CD4-positive, alpha-beta T cell treated with Interleukin-10 for 1 hour (primary cell): ENCODE measurements at places on chromosomes 3 and 15.

GRCh38 chr15:52261498-52262242 lies 33.9 kb downstream of the MYO5C start:
- peak; percentile 67 for DNase-seq

DNA sequence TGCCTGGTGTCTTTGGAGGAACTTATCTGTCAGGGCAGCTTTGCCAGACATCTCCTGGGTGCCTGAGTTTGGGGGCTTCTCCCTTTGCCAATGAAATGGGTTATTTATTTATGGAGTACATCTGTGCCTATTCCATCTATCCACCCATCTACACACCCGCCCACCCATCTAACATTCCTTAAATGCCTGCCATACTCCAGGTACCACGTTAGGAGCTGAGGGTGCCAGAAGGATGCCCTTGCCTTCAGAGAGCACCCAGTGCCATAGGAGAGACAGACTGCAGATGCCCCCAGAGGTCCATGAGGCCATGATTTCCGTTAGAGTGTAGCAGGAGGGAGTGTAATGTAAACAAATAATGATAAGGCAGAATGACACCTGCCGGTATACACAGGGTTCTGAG lies 21.8 kb upstream of the KIF23 start:
- no peak for DNase-seq

DNA sequence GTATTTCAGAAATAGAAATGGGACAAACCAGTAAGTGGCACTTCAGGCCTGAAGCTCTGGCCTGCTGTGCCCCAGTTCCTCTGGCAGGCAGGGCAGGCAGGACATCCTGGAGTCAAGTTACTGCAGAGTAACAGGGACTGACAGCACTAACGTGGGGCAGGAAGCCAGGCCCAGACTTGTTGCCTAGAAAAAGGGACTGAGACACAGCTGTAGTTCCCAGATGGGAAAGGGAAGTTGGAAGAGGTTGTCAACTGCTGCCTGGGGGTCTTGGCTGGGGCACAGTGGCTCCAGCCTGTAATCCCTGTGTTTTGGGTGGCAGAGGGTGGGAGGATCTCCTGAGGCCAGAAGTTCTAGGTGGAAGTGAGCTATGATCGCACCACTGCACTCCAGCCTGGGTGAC lies 171.9 kb downstream of the FMN1 start:
- no peak for DNase-seq

DNA sequence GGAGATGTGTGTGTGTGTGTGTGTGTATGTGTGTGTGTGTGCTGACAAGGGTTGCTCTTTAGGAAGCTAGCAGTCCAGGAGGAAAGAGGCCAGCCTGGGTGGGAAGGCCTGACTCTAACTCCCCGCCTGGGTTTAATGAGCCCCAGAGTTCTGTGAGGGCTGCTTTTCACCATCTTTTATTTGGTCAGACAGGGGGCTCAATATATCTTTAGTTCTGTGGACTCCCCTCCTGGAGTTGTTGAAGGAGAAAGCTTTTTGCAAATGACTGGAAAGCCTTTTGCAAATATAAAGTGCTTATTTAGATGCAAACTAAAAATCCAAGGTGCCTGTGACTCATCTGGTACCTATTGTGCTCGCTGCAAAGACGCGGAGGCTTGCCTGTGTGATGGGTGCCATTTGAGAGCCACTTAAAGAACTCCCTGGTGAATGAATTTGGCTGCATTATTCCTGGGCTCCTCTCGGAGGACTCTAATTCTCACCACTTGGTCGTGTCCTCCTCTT lies 24.5 kb downstream of the DRD3 start:
- no peak for DNase-seq

DNA sequence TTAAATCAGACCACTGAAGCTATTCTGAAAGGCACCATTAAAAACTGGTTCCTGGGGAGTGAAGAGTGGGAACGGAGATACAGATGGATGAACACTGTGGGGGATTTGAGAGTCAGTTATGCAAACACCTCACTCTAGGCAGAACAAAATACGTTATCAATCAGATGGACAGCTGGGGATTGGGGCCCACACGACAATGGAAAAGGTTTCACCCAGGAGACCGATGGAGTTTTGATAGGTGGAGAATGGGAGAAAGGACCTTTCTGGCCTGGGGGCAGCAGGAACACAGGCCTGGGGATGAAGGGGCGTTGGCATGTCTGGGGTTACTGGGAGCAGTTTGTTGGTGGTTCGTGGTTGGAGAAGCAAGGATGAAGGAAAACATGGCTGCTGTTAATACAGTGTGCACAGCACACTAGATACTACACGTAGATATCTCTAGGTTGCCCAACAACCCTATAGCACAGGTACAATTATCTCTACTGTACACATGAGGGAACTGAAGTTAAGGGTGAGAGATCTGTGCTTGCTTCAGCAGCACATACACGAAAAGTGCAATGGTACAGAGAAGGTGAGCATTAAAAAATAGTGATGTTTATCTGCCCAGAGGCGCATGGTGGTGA lies 16.5 kb downstream of the ST6GAL1 start:
- DNase-seq, result no peak

DNA sequence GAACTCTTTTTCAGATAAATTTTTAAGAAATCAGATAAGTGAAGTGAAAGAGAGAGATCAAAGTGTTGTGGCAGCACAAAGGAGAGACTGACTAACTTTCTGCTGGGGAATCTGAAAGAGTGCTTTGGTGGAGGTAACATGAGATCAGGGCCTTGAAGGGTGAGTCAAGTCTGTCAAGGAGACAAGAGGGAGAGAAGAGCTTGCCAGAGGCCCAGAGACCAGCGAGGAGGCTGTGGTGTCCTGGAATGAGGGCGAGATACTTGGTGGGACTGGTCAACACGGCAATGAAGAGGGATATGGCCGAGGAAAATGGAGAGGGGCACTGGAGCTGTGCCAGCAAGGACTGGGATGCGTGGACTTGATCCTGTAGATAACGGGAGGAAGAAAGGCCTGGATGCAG lies 4.6 kb downstream of the TADA3 start:
- no peak for DNase-seq

DNA sequence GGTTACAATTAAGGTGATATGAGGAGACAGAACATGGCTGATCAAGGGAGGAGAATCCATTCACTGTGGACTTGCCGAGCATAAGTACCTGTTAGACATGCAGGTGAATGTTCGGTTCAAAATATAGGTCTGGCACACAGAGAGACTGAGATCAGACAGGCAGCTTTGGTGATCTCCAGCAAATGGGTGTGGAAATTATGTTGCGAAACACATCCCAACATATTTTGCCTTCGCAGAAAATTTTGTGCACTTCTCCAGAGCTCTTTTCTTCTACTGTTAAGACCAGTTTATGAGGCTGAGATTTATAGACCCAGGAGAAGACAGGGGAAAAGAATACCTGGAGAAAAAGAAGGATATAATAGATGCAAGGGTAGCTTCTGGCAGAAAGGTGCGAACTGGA lies 183.2 kb downstream of the NEK10 start:
- DNase-seq, result no peak

DNA sequence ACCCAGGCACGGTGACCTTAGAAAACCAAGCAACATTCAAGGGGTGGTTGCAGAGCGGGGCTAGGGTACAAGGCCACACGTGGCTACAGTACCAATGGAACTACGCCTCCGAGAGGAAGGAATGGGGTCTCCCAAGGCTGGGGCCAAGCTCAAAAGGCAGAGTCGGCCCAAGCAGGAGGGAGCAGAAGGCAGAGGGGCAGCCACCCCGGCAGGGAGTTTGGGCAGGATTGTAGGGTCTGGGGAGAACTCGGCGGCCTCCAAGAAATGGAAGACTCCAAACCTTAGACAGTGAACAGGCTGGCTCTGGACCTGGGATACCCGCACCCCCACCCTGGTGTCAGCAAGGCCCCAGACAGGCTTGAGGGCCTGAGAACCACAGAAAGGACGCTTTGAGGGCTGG lies 28.7 kb downstream of the ATRIP start:
- no peak for DNase-seq

- no peak for DNase-seq
Observed at GRCh38 chr3:7637694-7638093, 776.8 kb downstream of the GRM7 start.

GRCh38 chr3:149771652-149772271 lies 19.5 kb upstream of the COMMD2 start:
- DNase-seq, result peak; percentile 38

- DNase-seq, result peak; percentile 87
Observed at GRCh38 chr3:20039765-20040547, at the start of gene KAT2B. Gene KAT2B (plus strand): TSS chr3:20040446. CDS start chr3:20040478, 32 bp downstream.

- no peak for DNase-seq
Observed at GRCh38 chr3:127072221-127072771, 89.4 kb downstream of the PLXNA1 start.

DNA sequence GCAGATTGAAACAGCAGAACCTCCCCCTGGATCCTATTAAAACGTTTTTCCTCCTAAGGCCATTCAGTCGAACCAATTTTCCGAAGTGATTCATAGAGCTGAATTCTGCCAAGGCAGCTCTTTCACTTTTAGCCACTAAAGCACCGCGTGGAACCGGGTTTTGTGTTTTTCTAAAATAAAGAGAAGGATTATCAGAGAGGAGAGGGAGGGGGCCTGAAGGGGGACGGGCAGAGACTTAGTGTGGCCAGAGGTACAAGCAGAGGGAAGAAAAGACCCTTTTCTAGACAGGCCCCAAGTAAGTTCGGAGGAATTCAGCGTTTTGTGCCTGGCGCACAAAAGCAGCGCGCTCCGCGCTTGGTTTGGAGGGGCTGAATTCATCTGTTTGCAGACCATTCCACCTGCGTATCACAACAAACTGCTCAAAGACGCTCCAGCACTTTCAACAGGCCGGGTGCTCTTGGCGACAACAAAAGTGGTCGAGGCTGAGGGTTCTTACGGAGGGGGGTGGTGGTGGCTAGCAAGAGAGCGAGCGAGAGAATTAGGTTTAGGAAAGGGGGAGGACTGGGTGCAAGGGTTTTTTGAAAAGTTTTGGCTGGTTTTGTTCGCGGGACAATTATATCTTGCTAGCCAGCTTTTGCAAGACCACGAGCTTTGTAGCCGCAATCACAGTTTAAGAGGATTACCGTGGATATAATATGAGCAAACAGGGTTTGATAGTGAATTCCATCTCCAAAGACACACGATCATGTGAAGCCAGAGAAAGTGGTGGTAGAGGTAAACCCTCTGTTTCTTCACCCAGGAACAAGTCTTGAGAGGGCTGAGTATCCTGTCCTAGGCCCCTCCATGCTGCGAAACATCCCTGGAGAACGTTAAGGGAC lies 1.2 kb upstream of the FEZF2 start:
- no peak for DNase-seq
